Stimulated activated CD8-positive, alpha-beta memory T cell treated with anti-CD3 and anti-CD28 coated beads, Interleukin-12 subunit alpha, Interleukin-12 subunit beta, amount 100 ng/mL, for 1 hour (primary cell): ENCODE measurements at places on chromosomes 12 and 14.

GRCh38 chr14:104246401-104247335, 108.3 kb downstream of the KIF26A start:
- DNase-seq: no peak

GRCh38 chr14:92247947-92248346, 75.0 kb upstream of the SLC24A4 start:
- no peak for DNase-seq

DNA sequence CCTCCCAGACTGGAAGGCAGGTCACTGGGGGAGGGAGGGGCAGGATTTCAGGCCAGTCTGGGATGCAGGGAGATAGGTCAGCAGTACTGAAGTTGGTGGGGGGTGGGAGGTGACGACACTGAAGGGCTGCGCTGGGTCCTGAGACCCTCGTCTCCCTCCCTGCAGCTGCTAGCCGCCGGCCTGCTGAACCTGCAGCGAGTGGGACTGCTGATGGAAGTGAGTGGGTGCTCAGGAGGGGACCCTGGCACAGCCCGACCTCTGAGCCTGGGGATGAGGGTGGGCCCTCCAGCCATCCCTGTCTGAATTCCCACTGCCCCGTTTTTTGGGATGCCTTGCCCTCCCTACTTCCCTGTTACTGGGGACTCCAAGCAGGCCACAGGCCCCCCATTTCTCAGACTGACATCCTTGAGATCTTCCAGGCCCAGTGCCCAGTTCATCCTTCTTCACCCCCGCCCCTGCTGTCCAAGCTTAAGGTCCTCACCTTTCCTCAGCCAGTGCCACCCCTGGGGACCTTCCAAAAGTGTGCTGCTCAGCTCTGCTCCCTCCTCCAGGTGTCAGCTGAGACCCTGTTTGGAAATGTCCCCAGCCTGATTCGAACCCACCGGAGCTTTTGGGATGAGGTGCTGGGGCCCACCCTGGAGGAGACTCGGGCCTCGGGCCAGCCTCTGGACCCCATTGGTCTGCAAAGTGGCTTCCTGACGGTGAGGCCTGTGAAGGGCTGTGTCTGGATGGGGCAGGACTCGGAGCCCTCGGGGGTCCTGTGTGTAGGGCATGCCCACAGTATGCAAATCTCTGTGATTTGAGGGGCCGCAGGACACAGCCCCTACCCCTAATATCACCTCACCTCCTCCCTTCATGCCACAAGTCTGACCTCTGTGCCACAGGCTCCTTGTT, 5.5 kb downstream of the PLEKHG6 start:
- DNase-seq: no peak

- no peak for DNase-seq
These were observed 6.5 kb downstream of the KRT85 start for GRCh38 chr12:52360663-52361271.

DNA sequence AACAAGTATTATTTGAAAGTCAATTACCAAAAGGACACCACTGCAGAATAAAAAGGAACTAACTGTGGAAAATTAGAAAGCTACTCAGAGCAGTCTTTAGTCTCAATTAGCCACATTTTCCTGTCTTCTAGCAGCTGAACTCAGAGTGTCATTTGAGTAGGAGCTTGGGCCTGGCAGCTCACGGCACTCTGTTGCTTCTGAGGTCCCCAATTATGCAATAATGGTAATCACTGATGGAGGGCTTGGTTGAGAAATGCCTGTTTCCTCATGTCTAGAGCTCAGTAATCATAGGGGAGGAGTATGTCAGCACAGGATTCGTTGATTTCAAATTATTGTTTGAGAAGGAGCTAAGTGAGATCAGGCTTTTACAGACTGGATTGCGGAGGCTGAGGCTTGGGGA, 108.6 kb downstream of the VRK1 start:
- DNase-seq: no peak

DNA sequence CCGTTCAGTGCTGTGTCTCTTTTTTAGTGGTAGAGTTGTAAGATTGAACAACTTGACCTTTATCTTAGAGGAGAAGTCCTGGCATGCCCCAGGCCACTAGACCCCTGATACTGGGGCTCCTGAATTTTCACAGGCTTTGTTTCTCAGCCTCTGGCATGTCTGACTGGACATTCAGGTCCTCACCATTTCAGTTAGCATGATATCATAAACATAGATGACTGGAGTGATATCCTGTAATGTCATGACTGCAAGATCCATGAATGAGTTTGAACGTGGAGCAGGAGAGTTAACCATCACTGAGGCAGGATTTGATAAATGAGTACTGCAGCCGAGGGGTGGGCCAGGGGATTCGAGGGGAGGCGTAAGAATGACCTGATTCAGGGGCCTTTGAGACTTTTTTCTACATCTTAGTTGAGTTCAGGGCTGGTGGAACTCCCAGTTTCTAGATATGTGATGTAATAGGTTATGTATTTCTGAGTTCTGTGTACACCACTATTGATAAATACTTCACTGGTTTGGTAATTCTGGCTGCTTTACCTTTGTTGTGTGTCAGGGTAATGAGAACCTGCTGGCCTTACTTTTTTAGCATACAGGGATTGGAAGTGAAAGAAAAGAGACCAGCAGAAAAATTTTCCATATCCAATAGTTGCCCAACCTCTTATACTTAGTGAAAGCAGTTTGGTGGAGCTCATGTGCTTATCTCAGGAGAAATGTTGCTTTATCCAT, 217.0 kb downstream of the SYNE2 start:
- DNase-seq: no peak

GRCh38 chr12:32877601-32878459, 18.7 kb downstream of the PKP2 start:
- no peak for DNase-seq

DNA sequence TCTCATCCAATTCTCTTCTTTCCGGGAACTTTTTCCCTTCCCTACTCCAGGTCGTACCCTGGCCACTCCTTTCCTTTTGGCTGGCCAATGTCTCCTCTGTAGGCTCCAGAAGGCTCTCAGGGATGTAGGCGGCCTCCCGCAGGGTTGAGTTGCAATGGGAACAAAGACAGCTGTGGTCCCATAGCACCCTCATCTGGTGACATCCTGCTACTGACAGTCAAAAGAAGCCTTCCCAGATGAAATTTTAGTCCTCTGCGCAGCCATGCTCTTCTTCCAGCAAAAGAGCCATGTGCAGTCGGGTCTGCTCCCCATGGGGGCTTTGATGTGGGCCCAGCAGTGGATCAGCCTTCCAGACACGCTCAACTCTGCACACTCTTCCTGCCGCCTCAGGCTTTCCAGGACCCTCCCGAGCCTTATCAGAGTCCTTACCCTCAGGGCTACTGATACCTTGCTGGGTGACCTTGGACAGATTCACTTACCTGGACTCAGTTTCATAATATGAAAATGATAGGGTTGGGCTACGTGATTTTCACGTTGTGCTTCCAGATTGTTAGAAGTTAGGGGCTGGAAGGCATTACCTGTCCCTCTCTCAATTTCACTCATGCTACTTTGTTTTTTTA, 5.5 kb upstream of the CELA1 start:
- no peak for DNase-seq
